Inflammatory macrophage treated with lipopolysaccharide for 1 hour (primary cell): ENCODE measurements at places on chromosomes 13 and 19.
A peak's percentile ranks its signal among the peaks of the same experiment; 100 is the strongest.

DNA sequence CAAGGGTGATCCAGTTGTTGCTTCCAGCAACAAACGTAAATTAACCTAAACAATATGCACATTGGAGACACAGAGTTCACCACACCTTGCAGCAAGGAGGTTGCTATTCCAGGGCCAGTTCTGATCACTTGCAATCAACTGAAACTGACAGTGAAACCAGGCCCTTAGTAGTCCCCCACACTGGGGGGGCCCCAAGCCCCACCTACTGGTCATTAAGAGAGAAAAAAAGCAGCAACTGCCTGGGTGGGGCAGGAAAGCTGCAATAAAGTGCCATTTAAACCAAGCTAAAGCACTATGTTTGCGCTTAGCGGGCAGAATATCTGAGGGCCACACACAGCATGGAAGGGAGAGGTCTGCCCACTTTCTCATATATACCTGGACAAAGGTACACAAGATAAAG is 51.5 kb downstream of the ATP7B start:
- no peak for DNase-seq

GRCh38 chr13:86918682-86919081 is 752.5 kb upstream of the SLITRK5 start:
- no peak for DNase-seq

- no peak for DNase-seq
Measured at GRCh38 chr13:105497597-105497996, 1037.9 kb downstream of the EFNB2 start.

DNA sequence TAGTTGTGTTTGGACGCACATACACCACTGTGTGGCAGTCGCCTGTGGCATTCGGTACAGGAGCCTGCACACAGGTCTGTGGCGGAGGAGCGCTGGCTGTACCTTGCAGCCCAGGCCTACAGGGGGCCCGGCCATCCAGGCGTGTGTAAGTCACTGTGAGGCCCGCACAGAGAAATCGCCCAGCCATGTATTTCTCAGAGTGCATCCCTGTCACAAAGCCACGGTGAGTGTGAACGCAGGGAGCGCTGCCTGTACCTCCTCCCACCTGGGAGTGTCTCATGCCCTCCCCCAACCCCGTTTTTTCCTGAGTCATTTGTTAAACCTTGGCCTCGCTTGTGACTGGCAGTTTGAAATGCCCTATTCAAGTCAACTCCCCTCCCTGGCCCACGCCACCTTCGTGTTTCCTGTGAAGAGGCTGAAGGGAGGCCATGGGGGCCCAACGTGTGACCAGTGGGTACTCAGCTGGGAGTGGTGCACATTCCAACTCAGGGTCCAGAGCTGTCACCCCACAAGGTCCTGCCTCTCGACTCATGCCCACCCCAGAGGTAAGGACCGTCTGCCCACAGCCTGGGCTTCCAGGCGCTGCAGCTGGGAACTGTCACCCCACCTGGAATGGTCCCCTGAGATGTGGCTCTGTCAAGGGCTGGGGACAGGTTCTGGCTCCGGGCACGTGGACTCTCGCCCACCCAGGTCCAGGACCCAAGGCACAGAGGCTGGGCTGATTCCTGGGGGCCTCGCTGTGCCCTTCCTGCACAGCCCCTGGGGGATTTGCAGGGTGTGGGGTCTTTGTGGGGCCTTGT is 11.6 kb upstream of the RASA3 start:
- DNase-seq, result no peak

GRCh38 chr13:86006317-86006716 is 207.1 kb upstream of the SLITRK6 start:
- no peak for DNase-seq

- no peak for DNase-seq
Measured at GRCh38 chr13:102187313-102187712, 214.5 kb downstream of the FGF14 start.

DNA sequence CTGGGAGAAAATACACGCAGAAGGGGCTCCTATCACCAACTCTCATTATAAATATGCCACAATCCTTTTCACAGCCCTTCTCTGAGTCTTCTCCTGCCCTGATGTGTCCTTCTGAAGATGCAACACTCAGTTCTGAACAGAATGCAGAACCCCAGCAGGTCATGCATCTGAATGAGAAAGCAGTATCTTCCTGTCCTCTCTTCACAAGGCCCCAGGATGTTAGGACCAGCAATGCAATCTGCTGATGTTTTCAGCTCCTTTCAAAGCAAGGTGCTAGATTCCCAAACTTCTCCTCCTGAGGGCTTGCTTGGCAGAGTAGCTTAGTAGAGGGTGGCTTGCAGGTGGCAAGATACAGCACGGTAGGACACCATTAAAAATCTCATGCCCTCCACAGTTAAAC is 22.3 kb upstream of the DOCK9 start:
- no peak for DNase-seq

DNA sequence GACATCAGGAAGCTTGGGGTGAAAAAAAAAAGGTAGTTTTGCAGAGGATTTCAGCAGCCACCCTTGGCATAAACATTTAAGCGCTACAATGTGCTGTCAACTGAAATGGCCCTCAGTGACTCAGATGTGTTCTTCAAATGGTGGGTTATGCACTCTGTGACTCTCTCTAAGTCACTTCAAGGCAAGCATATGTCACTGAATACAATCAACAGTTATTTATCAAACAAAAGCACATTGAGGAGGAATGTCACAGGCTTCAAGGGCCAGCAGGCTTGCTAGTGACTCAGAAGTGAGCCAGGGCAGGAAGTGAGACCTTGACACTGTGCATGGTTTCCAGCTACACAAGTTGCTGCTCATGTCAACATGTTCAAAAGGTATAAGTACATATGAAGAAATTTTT is 523.7 kb upstream of the HTR2A start:
- no peak for DNase-seq

GRCh38 chr13:55577847-55578210 is 1562.9 kb upstream of the PRR20A start:
- DNase-seq, result no peak

GRCh38 chr13:41577436-41577835 is 120.1 kb downstream of the RGCC start:
- peak; percentile 53 for DNase-seq

GRCh38 chr13:47119575-47120235 is 222.9 kb upstream of the HTR2A start:
- DNase-seq, result no peak

DNA sequence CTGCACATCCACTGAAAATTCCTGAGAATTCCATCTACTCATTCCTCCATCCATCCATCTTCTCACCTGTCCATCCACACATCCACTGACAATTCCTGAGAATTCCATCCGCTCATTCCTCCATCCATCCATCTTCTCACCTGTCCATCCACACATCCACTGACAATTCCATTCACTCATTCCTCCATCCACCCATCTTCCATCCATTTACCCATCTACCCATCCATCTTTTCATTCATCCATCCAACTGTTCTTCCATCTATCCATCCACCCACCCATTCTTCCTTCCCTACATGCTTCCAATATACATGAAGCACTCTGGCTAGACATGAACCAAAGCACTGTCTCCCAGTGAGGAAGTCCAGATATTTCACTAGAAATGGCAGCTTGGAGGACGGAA is 15.6 kb downstream of the TRPM4 start:
- DNase-seq, result no peak

- peak; percentile 65 for DNase-seq
Measured at GRCh38 chr19:54482889-54483288, 9.8 kb upstream of the CDC42EP5 start.

GRCh38 chr19:23992348-23992747 is 77.7 kb downstream of the ZNF726 start:
- no peak for DNase-seq

- no peak for DNase-seq
Measured at GRCh38 chr19:9700229-9700981, 25.5 kb upstream of the ZNF562 start.

- DNase-seq, result no peak
Measured at GRCh38 chr19:4350726-4351125, 7.4 kb downstream of the MPND start.
